Glomerular endothelial cell (primary cell): ENCODE measurements at places on chromosomes 12 and 14. TPM values are rescaled to one million over a fixed set of nuclear protein-coding genes. Genes with fewer than 3 reads are reported as not detected.

KRT4 gene
- total RNA-seq, result not detected in 2 replicates

RBMS2 gene
- 56.5 and 75.8 TPM in 2 replicates for total RNA-seq

SH2B3 gene
- total RNA-seq, result 170 and 231 TPM in 2 replicates

NGB gene
- not detected in 2 replicates for total RNA-seq

MYO1A gene
- not detected in 2 replicates for total RNA-seq

DNAJC22 gene
- 0.48 and 1.2 TPM in 2 replicates for total RNA-seq

ERP27 gene
- not detected in 2 replicates for total RNA-seq

C14orf180 gene
- total RNA-seq, result not detected in 2 replicates

POTEM gene
- total RNA-seq, result not detected in 2 replicates

FAIM2 gene
- not detected in 2 replicates for total RNA-seq

FLVCR2 gene
- 2.1 and 7.4 TPM in 2 replicates for total RNA-seq
